Dermis blood vessel endothelial cell (primary cell): ENCODE measurements at places on chromosomes 4 and X. TPM values are rescaled to one million over a fixed set of nuclear protein-coding genes. Genes with fewer than 3 reads are reported as not detected.

The SMC1A gene
- total RNA-seq = 16.5 and 24.3 TPM in 2 replicates

The PCDH18 gene
- total RNA-seq = 0.19 and 1.7 TPM in 2 replicates

The DCAF8L1 gene
- not detected in 2 replicates for total RNA-seq

The DUSP21 gene
- total RNA-seq = not detected in 2 replicates

The TEX13B gene
- total RNA-seq = not detected in 2 replicates

The BTK gene
- total RNA-seq = not detected in 2 replicates

The TFE3 gene
- total RNA-seq = 22.8 and 32.2 TPM in 2 replicates

The MAOA gene
- total RNA-seq = 149 and 161 TPM in 2 replicates

The TBC1D8B gene
- 4.6 and 7.9 TPM in 2 replicates for total RNA-seq

GRCh38 chr4:79623021-79623870, 215.2 kb upstream of the GK2 start:
- DNase-seq = no peak

DNA sequence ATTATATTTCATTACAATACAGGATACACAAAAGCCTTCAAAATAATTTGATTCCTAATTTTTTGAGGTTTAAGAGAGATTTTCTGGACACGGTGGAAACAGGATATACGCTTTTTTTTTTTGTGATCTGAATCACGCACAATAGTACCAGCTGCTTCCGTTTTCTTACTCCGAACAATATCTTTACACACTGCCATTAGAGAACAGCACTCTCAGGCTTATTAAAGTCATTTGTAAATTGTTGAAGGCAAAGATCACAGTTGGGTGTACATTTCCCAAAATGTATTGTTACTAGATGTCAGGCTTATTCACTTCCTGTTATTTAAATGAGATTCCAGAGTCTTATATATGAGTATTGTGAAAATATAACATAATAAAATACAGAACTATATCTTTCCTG, 71.5 kb downstream of the TMEM47 start:
- DNase-seq = peak; percentile 89

DNA sequence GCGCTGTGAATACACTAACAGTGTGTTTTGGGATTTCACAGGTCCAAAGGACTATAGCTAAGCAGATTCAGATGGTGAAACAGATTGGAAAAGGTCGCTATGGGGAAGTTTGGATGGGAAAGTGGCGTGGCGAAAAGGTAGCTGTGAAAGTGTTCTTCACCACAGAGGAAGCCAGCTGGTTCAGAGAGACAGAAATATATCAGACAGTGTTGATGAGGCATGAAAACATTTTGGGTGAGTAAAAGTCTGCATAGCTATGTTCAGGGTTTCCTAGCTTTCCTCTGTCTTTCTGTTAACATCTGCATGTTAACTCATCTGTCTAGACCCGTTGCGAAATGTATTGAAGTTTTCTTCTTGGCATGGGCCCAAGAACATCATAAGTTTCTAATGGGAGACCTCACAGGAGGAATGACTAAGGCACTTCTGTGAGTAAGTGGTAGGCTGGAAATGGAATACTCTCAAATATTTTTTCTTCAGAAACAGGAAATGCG, 372.1 kb downstream of the BMPR1B start:
- peak; percentile 83 for DNase-seq

DNA sequence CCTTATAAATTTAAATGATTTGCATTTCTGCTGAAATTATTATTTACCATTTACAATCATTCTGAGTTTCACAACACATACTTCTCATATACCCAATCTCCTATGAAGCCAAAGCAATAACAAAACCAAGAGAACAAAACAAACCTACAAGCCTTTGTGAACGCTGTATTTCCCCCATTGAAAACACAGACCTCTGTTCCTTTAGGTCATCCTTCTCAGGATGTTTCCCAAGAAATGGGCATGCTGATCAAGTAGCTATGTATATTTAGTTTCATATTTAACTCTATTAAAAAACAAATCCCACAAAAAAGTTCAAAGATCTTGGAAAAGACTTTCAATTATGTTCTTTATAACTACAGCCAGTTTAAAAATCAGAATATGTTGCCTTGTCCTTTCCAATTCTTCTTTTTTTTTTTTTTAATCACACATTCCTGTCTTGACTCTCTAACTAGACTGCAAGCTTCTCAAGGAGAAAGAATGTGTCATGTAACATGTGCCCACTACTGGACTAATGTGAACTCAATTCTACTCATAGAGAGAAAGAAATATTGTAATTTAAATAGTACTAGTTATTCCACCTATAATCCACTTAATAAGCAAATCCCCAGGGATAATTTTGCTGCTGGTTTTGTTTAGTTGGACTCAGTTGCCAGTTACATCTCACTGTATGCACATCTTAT, 84.3 kb upstream of the PRSS48 start:
- peak; percentile 56 for DNase-seq

DNA sequence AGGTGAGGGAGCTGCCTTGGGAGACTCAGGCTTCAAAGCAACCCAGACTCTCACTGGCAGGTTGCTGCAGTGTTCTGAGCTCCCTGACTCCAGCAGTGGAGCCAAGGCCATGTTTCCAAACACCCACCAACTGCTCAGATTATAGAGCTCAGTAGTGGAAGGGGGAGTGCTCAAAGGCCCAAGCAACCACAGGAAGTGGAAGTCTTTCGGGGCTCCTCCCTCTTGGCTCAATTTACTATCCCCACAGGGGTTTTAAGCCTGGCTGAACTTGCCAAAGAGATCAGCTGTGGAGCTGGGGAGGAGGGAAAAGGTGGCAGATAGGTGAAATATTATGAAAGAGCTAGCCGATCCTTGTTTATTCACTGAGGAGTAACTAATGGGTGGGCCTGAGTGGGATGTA, 82.5 kb downstream of the HPRT1 start:
- DNase-seq = no peak

- peak; percentile 36 for DNase-seq
Measured at GRCh38 chr4:107131295-107131694, 95.2 kb upstream of the DKK2 start.

DNA sequence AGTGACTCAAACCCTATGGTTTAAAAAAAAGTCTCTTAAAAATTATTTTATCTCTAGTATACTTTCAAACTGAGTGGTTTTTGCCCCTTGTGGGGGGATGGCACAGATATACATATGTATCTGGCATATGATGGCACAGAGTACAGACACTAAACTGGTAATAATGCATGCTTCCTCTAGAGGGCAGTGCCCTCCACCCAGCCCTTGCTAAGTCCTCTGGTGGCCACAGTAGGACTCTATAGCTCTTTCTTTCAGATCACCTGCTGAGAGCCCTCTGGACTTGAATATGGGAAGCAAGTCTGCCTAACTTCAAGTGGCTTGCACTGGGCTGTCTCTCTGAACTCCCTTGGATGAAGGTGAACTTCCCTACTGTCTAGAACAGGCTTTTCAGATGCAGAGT, 66.3 kb downstream of the TSPAN7 start:
- DNase-seq = peak; percentile 59

GRCh38 chr4:184108006-184108501, 109.6 kb downstream of the ENPP6 start:
- no peak for DNase-seq

DNA sequence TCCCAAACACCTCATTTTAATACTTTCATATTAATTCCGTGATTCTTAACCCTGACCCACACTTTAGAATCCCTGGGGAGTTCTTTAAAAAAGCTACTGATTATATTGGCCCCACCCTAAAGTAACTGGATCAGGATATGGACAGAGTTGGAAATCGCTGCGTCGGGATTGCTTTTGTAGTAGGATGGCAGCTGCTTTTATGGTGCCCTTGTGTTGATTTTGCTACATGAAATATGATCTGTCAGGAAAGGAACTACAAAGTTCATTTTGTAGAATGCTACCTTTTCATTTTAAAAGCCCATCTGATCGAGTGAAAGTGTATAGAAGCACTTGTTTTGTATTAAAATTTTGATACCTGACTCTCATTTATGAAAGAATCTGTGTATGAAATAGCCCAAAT, 43.6 kb downstream of the TMEM131L start:
- DNase-seq = no peak

- DNase-seq = no peak
Measured at GRCh38 chr4:16692961-16693506, 205.4 kb downstream of the LDB2 start.

GRCh38 chr4:13261486-13262257, 222.5 kb downstream of the RAB28 start:
- DNase-seq = no peak

- no peak for DNase-seq
Measured at GRCh38 chr4:10288830-10289537, 168.2 kb downstream of the ZNF518B start.

- DNase-seq = no peak
Measured at GRCh38 chr4:152301381-152301780, 234.5 kb downstream of the FBXW7 start.

- DNase-seq = no peak
Measured at GRCh38 chrX:102042372-102043325, 82.8 kb upstream of the TCEAL2 start.

GRCh38 chr4:145921231-145921630, 17.4 kb downstream of the ZNF827 start:
- no peak for DNase-seq

- no peak for DNase-seq
Measured at GRCh38 chr4:152990471-152991131, 54.5 kb downstream of the FHDC1 start.

GRCh38 chrX:40016749-40017148, 81.0 kb downstream of the BCOR start:
- no peak for DNase-seq

DNA sequence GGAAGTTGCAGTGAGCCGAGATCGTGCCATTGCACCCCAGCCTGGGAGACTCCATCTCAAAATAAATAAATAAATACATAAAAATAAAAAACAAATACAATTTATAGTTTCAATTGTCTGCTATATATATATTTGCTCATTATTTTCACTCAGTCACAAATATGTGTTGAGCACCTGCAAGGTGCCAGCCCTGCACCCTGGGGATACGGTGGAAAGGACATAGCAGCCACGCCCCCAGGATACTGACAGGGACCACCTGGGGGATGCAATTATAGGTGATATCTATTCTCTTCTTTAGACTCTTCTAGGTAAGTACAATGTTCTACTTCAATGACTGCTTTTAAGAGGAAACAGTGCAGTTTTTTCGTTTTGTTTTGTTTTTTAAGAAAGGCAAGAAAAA, 85.0 kb downstream of the JAKMIP1 start:
- DNase-seq = no peak

DNA sequence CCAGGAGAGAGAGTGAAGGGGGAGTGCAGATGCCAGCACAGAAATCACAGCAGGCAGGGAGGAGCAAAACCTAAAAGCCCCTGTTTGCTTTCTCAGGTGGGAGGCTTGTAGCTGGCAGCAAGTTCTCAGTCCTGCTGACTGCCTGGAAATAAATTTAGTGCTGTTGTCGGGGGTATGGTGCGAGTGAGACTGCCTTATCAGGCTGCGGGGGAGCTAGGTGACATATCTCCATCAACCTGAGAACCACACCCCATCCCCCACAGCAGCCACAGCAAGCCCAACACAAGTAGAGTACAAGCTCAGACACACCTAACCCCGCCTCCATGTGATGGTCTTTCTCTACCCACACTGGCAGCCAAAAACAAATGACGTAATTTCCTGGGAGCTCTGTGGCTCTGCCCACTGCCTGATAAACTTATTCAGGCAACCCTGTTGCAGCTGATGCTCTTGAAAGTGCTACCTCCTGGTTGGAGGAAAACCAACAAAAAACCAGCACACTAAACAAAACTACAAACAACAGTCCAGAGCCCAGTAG, 953.4 kb upstream of the NDST4 start:
- DNase-seq = no peak

- peak; percentile 22 for DNase-seq
Measured at GRCh38 chrX:149937871-149938426, 342 bp downstream of the EOLA2 start.

DNA sequence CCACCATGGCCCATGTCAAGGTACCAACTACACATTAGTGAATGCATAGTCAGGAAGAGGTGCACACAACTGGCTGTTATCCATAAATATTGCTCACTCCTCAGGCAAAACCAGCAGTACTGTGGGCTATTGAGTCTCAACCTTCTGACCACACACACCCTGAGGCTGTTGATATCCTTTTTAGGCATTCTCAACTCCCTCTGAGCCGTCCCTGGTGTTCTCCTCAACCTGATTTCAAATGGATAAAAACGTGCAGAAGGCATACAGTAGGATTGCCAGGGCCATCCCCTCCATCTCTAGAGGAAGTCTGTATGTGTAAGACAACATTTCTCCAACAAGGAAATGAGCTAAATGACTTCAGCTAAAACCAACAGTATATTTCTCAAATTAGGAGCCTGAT, 98.7 kb upstream of the KLHL13 start:
- peak; percentile 38 for DNase-seq

DNA sequence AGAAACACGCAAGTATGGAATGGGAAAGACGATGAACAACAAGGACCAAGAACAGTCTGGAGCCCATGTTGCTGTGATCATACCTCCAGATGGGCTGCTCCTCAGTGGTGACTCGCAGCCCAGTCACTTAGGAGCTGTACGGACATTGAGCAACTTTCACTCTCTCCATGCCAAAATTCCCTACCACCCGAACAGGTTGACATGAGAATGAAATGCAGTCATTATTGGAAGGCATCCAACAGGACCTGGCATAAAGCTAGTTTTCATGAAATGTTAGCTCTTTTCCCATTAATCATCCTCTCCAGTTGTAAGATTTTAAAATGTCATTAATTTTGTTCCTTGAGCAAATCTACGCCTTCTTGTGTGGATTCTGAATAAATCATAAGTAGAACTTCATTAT, 82.7 kb upstream of the GPM6B start:
- peak; percentile 8 for DNase-seq

- no peak for DNase-seq
Measured at GRCh38 chr4:822361-823175, 3.4 kb downstream of the CPLX1 start.

DNA sequence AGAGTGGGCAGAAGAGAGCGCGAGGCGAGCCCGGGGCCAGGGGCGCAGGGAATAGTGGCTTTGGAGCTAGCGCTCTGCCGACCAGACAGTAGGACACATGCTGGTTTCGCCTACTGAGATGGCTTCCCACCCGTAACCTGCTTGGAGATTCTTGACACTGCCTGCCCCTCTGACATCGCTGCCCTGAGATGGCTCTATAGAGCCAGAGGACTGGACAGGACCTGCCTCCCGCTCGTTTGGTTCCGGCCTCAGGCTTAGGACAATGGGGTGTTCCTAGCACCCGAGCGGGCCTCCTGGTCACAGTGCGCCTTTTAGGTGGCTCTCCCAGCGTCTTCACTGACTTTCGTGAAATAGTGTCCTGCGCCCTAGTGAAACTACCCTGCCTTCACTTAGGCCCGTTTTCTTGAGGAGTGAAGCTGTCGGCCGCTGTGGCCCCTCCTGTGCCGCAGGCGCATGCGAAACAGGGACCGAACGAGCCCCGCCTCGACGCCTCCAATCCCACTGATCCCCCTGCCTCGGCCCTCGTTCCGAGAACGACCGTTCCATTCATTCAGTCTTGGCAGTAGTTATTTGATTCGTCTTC, 608 bp downstream of the TAF1 start:
- peak; percentile 57 for DNase-seq

DNA sequence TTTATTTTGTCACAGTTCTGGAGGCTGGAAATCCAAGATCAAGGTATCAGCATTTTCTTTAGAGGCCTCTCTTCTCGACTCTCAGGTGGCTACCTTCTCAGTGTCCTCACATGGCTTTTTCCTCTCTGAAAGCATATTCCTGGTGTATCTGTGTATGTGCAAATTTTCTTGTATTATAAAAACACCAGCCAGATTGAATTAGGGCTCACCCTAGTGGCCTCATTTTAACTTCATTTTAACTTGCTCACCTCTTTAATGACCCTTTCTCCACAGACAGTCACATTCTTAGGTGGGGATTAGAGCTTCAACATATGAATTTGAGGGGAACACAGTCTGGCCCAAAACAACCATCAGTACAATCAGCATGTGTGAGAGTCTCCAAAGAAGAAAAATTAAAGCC, 542.4 kb upstream of the FAM241A start:
- DNase-seq = no peak
